ENCODE measurements at places on chromosomes 2 and 18.

- no peak for DNase-seq
Observed at GRCh38 chr18:63083020-63083531, 236.5 kb downstream of the BCL2 start.

- DNase-seq, result no peak
Observed at GRCh38 chr2:242040303-242040655, 170.8 kb downstream of the RTP5 start.

GRCh38 chr2:231854616-231855125 is 68.4 kb downstream of the COPS7B start:
- no peak for DNase-seq

DNA sequence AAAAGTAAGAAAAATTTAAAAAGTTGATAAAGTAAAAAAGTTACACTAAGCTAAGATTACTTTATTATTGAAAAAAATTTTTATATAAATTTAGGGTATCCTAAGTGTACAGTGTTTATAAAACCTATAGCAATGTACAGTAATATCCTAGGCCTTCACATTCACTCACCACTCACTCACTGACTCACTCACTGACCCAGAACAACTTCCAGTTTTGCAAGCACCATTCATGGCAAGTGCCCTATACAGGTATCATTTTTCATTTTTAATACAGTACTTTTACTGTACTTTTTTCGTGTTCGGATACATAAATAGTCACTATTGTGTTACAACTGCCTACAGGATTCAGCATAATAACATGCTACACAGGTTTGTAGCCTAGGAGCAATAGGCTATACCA is 8.9 kb upstream of the THUMPD2 start:
- DNase-seq, result no peak

DNA sequence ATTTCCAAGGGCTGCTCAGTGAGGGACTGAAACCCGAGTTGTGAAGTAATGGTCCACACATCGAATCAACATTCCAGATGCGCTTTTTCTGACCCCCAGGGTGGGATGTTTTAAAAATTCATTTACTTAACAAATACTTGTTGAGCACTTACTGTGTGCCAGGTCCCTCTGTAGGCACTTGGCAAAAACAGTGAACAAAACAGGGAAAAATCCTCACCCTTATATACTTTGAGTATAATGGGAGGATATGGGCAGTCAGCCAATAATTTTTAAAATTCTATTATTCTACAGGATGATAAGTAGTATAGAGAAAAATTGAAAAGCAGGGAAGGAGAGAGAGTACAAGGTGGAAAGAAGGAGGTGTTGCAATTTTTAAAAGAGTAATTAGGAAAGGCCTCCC is 31.3 kb upstream of the AFTPH start:
- no peak for DNase-seq
